T-helper 9 cell (primary cell): ENCODE measurements at places on chromosomes 12 and 14.

GRCh38 chr12:121582583-121583333 lies 1.9 kb upstream of the KDM2B start:
- no peak for DNase-seq

- DNase-seq, result no peak
Measured at GRCh38 chr12:114682785-114683708, 928 bp downstream of the TBX3 start.

- DNase-seq, result no peak
Measured at GRCh38 chr14:50835280-50835679, 4.3 kb upstream of the NIN start.

DNA sequence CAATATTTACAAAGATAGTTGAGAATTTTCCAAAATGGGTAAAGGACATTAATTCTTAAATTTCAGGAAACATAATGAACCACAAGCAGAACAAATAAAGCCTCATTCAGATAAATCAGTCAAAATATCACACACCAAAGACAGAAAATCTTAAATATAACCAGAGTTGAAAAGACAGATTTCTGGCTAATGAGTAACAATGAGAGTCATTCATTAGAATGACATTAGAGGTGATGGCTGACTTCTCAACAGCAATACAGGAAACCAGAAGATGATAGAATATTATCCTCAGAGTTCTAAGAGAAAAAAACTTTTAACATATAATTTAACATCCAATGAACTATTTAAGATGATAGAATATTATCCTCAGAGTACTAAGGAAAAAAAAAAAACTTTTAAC lies 124.2 kb downstream of the DENND5B start:
- no peak for DNase-seq

DNA sequence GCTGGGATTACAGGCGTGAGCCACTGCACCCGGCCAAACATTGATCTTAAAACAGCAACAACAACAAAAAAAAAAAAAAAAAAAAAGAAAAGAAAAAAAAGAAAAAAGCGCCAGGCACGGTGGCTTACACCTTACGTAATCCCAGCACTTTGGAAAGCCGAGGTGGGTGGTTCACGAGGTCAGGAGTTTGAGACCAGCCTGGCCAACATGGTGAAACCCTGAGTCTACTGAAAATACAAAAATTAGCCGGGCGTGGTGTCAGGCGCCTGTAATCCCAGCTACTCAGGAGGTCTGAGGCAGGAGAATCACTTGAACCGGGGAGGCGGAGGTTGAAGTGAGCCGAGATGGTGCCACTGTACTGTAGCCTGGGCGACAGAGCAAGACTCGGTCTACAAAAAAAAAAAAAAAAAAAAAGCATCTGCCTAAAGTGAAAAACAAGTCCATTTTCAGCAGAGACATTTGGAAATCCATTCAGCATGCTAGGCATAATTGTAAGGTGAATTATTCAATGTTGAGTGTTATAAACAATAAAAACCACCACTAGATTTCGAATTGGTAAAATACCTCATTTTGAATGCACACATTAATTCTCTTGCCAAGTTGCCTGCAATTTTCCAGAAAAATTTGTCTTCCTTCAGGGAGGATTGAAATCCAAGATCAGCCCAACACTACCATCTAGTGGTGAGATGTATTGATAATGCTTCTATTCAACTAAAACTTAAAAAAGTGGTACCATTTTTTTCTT lies 8.0 kb upstream of the CERS5 start:
- no peak for DNase-seq
